Activated CD8-positive, alpha-beta T cell treated with anti-CD3 and anti-CD28 coated beads for 36 hours (primary cell): ENCODE measurements at places on chromosomes 3 and 15. TPM values are rescaled to one million over a fixed set of nuclear protein-coding genes. Genes with fewer than 3 reads are reported as not detected.
A peak's percentile ranks its signal among the peaks of the same experiment; 100 is the strongest.

UTS2B gene
- not detected for total RNA-seq

CFAP161 gene
- total RNA-seq = not detected

GRCh38 chr3:170864525-170865208 lies 5.3 kb downstream of the RPL22L1 start:
- no peak overlapping the region for H3K4me3 ChIP-seq
- H3K36me3 ChIP-seq = peaks cover 39% of the 10 kb centered on the region
- peaks cover 9% of the 10 kb centered on the region for H3K4me1 ChIP-seq
- no peak overlapping the region for H3K27ac ChIP-seq
- DNase-seq = no peak

CRABP1 gene
- 0.36 TPM for total RNA-seq

GRCh38 chr3:71228156-71228866 lies 355.2 kb downstream of the FOXP1 start:
- H3K27me3 ChIP-seq = no peaks in the 10 kb centered on the region
- H3K4me3 ChIP-seq = peak overlapping the region; percentile 76

GRCh38 chr3:7565574-7565973 lies 704.7 kb downstream of the GRM7 start:
- no peaks in the 10 kb centered on the region for H3K27me3 ChIP-seq
- no peak overlapping the region for H3K4me3 ChIP-seq
- H3K4me1 ChIP-seq = no peaks in the 10 kb centered on the region
- no peak overlapping the region for H3K27ac ChIP-seq
- no peaks in the 10 kb centered on the region for H3K36me3 ChIP-seq

SAMD7 gene
- total RNA-seq = not detected

DNA sequence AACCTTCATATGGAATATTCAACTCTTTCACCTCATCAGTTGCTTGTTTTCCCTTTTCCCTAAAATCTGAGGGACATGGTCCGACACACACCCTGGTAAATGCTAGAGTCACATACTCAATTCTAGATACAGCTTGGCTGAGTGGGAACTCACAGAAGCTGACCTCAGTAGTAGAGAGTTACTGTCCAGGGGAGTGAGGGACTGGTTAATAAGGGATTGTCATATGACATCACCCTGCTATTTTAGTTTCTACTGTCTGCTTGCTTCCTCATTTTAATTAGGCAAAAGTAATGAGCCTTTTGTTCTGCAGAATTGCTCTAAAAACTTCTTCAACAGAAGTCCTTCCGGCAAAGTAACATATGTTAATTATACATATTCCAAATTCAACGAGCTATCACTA lies 244.5 kb downstream of the ZIC4 start:
- no peak overlapping the region for H3K27ac ChIP-seq
- H3K27me3 ChIP-seq = no peaks in the 10 kb centered on the region
- H3K36me3 ChIP-seq = no peaks in the 10 kb centered on the region
- H3K4me3 ChIP-seq = no peak overlapping the region

CYP1A1 gene
- total RNA-seq = 4.9 TPM

DNA sequence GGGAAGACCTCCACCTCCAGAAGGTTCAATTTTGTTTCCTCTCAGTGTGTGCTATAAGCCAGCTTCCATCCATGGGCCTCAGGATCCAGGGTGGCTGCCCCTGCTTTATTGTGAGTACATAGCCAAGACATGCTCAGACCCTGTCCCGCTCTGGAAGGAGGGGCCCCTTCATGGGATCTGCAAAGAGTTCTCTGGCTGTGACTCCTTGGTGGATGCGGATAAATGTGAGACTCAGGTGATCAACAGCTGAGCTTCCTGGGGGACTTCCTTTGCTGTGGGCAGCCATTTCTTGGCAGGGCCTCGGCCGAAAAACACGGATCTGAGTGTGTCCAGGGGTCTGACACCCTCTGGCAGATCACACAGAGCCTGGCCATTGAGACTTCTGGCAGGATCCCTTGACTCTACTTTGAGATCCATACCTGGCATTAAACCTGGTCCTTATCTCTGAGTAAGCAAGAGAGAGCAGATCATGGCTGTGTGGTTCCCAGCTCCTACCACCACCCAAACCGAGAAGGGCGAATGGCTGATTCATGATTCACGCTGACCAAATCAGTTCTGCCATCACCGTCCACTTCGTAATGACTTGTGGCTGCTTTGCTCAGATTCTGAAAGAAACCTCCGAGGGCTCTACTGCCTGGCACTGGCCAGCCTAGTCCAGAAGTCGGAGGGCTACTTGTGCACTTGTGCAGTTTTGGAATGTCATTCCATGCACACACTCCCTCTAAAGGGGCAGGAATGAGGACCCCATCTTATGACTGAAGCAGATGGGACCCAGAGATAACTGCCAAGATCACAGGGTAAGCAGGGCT lies 68.1 kb downstream of the SENP2 start:
- no peak for DNase-seq
- no peak overlapping the region for H3K4me3 ChIP-seq
- no peaks in the 10 kb centered on the region for H3K36me3 ChIP-seq
- no peak overlapping the region for H3K27ac ChIP-seq
- H3K27me3 ChIP-seq = no peaks in the 10 kb centered on the region

POPDC2 gene
- 2.1 TPM for total RNA-seq

DNA sequence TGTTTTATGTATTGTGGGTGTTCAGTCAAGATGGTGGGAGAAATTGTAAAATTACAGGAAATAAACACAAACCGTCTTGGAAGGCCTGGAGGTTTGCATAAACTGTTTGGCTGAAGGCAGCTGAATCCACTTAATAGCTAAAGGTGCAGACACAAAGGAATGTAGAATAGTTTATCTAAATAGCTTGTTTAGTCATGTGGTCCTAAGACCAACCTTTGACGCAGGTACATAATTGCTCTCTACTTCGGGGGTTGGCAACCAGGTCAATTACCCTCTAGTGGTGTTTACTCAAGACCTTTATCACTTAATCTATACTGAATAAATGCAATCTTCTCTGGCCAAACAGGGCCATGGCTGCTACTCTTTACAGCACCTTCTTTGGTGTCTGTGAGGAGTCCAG lies 502.8 kb downstream of the IGSF11 start:
- H3K27ac ChIP-seq = no peak overlapping the region
- no peaks in the 10 kb centered on the region for H3K4me1 ChIP-seq
- H3K36me3 ChIP-seq = no peaks in the 10 kb centered on the region
- H3K4me3 ChIP-seq = no peak overlapping the region
- H3K27me3 ChIP-seq = no peaks in the 10 kb centered on the region

PCNP gene
- total RNA-seq = 197 TPM
